ENCODE measurements at places on chromosomes 7 and 10.

- DNase-seq: no peak
Measured at GRCh38 chr10:122252805-122253204, 18.3 kb upstream of the BTBD16 start.

DNA sequence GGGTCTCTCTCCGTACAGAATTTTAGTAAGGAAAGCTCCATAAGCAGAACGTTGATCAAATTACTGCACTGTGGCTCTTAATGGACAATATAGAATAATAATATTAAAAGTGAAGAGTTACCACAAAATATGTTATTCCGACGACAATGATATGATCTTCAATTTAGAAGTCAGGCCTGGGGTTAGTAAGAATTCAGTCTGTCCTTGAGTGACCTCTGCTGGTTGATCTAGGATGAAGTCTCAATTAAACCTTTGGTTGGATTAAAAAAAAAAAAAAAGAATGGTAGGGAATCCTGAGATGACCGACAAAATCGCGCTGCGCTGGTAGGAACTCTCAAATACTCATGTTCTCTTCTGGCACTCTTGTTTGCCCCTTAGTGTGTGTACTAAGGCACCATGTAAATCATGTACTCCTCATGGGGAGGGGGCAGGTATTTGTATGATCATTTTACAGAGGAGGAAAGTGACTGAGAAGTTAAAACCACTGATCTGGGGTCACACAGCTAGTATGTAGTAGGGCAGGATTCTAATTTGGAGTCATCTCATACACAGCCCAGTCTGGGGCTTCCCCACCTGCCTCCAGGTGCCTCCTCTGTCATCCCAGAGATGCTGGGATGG, 161.3 kb upstream of the NPVF start:
- DNase-seq: no peak

DNA sequence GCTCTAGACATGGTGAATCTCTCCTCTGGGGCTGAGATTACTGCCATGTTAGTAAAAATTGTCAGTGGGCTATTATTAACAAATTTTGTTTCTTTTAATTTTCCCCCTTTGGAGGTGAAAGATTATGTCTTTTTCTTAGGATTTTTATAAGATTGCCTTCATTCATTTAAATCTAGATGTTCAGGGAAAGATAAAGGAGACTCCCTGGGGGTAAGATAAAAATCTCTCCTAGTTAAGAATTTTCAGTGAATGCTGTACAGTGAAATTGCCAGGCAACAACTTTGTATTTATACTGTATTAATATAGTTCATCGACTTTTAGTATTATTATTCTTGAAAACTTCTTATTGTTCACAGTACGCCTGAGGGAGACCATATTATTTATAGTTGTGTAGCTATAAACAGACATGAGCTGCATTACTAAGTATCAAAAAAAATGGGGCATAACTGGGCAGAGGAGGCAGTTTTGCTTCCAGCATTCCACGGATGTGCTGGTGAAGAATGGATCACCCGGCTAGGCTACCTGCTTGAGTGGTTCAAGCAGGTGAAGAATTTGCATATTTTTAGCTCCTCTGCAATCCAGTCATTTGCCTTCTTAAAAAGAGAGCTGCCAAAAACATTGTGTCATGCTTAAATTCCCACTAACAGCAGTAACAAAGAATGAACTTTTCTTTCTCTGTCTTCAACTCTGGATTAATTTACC, 552.1 kb downstream of the DNAJB9 start:
- no peak for DNase-seq

DNA sequence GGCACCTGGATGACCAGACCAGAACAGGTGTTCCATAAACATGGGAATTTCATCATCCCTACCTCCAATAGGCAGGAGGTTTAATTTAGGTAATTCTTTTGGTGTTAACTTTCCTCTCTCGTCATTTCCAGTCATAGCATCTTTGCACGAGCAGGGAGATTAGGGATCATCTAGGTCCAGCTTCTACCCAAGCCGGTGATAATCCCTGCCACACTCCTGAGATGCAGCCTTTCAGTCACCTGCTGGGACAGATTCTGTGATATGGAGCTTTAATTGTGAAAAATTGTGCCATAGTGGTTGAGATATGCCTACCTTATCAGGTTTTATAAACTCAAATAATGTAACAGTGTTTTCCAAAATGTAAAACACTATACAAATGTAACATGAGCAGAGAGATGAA, 191.8 kb upstream of the AOAH start:
- DNase-seq: no peak

DNA sequence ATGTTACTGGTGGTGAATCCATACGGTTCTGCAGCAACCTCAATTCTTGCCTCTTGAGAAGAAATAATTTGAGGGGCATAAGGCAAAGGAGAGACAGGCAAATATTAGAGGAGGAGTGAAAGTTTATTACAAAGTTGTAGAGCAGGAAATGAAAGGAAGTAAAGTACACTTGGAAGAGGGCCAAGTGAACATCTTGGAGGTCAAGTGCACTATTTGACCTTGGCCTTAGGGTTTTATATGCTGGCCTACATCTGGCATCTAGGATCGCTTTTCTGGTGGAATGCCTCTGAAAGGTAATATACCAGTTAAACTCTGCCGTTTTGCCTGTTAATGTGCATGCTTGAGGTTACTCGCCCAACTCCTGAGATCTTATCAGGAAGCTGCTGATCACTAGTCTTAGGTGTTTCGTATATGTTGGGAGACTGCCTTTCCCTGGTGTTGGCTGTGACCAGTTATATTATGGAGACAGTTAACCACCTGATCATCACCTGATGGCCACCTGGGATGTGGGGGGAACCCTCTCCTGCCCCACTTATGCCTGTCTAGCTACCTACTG, 66.1 kb upstream of the CYP2C18 start:
- DNase-seq: no peak

- no peak for DNase-seq
Measured at GRCh38 chr7:66265566-66265965, 60.4 kb downstream of the TPST1 start.

All from PC-9 (cell line).